NCI-H1417 treated with DMSO at 0.1 percent for 48 hours (cell line): ENCODE measurements at places on chromosomes 5 and 9.

DNA sequence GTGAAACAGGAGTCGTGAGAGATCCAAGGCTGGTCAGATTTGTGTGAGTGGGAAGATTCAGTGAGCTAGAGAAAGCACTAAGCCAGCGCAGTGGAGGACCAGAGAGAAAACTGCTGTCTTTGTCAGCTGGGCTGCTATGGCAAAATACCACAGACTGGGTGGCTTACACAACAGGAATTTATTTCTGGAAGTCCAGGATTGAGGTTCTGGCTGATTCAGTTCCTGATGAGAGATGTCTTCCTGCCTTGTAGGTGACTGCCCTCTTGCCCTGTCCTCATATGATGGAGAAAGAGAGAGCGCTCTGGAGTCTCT is 24.2 kb upstream of the ANKRD33B start:
- DNase-seq = no peak

GRCh38 chr5:137268646-137269045 is 230.5 kb downstream of the SPOCK1 start:
- no peak for DNase-seq

GRCh38 chr9:130185490-130186031 is 13.4 kb downstream of the NCS1 start:
- no peak for DNase-seq

GRCh38 chr5:181261320-181262049 is 542 bp upstream of the TRIM52 start:
- no peak for DNase-seq

DNA sequence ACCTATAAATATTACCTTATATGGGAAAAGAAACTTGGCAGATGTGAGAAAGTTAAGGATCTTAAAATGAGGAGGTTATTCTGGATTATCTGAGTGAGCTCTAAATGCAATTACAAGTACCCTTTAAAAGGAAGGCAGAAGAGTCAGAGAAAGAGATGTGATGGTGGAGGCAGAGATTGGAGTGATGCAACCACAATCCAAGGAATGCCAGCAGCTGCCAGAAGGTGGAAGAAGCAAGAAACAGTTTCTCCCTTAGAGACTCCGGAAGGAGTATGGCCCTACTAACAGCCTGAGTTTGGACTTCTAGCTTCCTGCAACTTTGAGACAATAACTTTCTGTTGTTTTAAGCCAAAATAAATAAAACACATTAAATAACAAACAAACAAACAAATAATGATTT is 108.7 kb upstream of the PRLR start:
- no peak for DNase-seq

DNA sequence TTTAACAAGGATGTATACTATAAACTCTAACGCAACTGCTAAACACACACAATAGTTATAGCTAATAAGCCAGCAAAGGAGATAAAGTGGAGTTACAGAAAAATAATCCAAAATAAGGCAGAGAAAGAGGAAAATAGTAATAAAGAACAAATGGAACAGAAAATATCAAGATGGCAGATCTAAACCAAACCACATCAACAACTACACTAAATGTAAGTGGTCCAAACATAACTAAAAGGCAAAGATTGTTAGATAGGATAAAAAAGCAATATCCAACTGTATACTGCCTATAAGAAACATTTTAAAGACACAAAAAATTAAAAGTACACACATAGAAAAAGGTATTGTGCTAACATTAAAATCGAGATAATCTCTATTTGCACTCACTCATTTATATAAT is 5.6 kb upstream of the COL23A1 start:
- DNase-seq = no peak
